Effector CD8-positive, alpha-beta T cell (primary cell): ENCODE measurements at places on chromosomes 11 and 22.

GRCh38 chr11:104199053-104199452 lies 35.1 kb upstream of the PDGFD start:
- no peak for DNase-seq

DNA sequence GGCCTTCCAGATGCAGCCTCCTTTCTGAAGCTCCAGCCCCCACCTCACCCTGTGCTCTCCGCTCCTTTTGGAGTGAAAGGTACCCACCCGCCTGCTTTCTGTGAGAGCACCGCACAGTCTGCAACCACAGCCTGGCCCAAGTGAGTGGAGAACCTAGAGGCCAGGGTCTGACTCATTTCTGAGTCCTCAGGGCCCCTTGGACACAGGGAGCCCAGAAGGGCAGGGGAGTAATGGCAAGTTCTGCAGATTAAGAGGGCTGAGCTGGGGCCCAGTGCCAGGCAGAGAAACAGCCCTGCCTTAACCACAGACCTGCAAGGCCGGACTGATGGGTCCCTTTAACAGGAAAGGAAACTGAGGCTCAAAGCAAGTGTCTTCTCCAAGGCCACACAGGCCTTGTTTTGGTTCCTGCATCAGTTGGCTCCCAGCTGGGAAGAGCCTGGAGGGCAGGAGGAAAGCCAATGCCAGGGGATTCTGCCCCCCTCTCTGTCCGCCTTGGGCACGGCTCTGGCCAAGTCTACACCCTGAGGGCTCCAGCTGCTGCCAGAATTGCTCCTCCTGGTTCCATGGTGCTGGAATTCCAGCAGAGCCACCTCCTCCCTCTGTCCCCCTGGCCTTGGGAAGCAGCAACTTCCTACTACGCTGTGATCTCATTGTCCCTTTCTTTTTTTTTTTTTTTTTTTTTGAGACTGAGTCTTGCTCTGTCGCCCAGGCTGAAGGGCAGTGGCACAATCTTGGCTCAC lies 55.1 kb downstream of the CYTH4 start:
- no peak for DNase-seq

- no peak for DNase-seq
These were observed 84.8 kb downstream of the UVRAG start for GRCh38 chr11:75899806-75900205.

DNA sequence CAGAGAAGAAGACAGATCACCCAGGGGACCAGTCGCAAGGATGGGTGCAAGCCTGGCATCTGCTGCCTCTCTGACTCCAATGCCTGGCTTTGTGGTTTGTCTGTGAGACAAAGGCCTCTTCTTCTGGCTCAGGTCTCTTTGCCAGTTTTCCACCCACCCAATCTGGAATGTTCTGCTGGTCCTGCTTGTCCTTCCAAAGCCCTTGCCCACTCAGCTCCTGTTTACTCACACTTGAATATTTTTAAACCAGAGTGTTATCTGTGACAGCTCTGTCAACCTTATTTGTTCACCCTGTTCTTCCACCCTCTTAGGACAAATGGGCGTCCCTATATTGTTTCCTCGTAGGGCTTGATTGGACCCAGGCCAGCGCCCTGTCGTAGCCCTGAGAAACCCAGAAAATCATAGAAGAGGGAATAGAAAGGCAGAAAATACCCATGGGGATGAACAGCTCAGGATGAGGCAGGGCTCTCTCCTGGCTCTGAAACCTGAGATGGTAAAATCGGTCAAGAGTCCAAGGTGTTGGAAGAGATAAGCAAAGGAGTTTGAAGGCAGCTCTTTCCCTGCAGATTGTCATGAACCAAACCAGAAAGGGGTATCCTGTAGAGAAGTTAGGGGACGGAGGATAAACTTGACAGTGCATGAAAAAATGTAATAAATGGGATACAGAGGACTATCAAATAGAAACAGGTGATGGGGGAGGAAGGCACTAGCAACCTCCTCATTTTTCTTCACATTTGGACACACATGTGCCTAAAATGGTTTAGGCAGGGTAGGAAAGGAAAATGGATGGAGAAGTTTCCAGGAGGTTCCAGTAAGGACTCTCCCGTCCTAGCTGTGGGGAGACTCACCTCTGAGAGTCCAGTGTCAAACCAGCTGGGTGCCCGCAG lies 651 bp downstream of the CRYAB start:
- no peak for DNase-seq

DNA sequence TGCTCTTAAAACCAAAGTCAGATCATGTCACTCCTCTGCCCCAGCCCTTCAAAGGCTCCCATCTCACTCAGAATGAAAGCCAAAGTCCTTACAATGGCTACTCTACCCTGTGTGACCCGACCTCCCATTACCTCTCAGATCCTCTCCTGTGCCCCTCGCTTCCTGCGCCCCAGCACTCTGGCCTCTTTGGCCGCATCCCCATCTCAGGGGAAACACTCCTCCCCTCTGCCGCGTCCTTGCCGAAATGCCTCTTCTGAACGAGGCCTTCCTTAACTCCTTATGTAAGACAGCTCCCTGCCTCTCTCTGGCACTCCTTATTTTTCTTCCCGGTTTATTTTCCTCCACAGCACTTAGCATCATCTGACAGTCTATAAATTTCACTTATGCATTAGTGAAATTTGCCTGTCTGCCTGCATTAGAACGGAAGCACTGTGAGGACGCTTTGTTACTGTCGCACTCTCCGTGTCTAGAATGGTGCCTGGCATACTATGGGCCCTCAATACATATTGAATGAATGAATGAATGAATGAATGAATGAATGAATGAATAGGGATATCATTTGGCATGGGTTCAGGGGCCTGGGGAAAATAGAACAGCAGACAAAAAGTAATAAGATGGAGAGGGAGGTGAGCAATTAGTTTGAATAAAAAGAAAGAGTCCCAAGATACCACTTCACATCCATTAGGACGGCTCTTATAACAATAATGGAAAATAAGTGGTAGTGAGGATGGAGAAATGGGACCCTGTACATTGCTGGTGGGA lies 137.8 kb downstream of the CEP164 start:
- DNase-seq, result no peak

GRCh38 chr22:37219533-37219932 lies 7.3 kb upstream of the SSTR3 start:
- no peak for DNase-seq

DNA sequence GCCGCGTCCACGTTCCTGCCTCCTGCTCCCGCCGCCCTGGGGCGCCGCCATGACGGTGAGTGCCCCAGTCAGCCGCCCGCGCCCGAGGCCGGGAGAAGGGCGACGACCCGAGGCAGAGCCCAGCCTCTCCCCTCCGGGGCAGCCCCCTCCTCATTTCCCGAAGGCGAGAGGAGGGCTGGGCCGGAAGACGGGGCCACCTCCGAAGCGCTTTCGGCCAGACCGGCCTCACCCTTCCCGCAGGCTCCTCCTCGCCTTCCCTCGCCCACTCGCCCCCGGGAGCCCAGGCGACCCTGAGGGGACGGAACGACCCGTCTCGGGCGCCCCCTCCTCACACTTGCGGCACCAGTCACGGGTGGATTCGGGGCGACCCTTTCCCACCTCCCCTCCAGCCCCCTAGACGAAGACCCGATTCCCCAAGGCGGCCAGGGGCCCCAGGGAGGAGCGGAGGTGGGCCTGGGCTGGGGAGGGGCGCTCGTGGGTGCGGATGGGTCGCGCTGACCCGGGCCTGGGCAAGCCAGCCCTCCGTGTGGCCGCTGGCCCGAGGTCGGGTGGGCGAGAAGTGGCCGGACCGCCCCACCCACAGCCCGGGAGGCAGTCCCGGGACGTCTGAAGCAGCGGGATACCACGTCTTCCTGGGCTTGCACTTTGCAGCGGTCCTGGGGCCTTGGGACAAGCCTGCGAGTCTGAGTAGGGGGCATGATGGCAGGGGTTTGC lies 49.7 kb downstream of the TRIOBP start:
- DNase-seq, result no peak

- DNase-seq, result no peak
These were observed 42.3 kb upstream of the DDI1 start for GRCh38 chr11:103994094-103994493.

- DNase-seq, result no peak
These were observed 534.3 kb upstream of the ARHGAP42 start for GRCh38 chr11:100152766-100153165.

- DNase-seq, result no peak
These were observed 30.4 kb downstream of the DUSP8 start for GRCh38 chr11:1541474-1542204.

- DNase-seq, result no peak
These were observed 39.8 kb upstream of the HMGXB4 start for GRCh38 chr22:35217527-35217926.

DNA sequence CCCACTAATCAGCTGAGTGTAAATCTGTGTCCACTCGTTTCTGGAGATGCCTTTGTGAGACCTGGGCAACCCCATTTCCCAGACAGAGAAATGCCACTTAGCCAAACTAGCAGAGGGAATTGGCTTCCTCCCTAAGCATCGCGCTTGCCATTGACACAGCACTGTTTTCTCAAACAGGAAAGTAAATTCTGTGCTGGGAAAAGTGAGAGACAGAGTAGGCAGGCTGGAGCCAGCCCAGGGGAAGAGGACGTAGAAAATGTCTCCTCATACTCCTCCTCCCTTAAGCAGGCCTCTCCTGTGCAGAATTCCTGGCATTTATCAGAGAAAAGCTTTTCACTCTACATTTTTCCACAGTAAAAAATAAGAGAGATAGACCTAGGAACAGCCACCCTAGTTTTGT lies 99.1 kb upstream of the AMOTL1 start:
- no peak for DNase-seq

DNA sequence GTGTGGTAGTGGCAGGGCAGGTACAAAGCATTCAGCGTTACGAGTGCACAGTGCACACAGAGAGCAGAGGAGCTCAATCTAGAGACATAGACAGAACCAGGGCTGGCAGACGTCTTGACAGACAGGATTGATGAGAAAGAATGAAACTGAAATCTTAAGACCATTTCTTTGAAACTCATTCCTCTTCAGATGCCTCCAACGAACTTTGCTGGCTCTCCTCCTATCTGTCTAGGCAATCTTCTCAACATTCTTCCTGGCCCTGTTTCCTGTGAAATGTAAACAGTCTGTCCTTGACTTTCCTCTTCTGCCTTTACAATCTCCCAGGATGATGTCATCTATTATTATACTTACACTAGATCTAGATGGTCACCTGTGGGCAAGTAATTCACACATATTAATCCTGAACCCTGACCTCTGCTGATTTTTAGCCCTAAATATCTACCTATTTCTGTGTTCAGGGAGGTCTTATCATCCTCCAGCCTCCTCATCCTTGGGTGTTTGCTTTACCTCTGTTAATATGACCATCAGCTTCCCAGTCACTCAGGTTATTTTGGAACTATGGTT lies 119.5 kb downstream of the ENTHD1 start:
- no peak for DNase-seq

DNA sequence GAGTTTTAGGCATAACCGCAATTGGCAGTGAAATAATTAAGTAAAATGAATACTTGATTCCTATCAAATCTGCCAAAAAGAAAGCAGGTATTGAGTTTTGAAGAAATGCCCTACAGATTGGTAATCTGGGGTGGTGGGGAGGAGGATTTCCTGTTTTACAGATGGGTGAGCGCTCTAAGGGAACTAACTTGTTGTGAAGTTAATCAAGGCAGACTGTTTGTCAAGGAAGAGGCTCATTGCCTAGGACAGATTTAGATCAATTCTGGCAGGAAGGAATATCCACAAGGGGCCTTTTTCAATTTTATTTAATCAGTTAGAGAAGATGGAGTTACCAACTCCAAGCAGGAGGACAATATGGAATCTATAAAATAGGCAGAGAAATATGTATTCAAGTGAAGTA lies 271.5 kb upstream of the CCDC90B start:
- no peak for DNase-seq

DNA sequence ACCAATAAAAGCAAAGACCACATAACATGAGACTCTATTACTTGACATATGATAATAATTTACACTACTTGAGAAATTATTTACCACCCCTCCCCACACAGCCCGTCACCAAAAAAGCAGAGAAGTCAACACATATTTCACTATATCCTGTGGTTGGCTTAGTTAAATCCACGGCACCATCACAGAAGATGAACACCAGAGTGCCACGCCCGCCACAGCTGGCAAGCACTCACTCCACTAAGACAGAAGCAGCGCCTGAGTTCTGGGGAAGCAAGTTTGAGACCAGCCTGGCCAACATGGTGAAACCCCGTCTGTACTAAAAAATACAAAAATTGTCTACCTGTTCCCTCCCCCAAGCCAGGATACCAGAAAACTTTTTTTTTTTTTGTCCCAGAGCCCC lies 53.1 kb downstream of the PACSIN2 start:
- DNase-seq, result no peak

DNA sequence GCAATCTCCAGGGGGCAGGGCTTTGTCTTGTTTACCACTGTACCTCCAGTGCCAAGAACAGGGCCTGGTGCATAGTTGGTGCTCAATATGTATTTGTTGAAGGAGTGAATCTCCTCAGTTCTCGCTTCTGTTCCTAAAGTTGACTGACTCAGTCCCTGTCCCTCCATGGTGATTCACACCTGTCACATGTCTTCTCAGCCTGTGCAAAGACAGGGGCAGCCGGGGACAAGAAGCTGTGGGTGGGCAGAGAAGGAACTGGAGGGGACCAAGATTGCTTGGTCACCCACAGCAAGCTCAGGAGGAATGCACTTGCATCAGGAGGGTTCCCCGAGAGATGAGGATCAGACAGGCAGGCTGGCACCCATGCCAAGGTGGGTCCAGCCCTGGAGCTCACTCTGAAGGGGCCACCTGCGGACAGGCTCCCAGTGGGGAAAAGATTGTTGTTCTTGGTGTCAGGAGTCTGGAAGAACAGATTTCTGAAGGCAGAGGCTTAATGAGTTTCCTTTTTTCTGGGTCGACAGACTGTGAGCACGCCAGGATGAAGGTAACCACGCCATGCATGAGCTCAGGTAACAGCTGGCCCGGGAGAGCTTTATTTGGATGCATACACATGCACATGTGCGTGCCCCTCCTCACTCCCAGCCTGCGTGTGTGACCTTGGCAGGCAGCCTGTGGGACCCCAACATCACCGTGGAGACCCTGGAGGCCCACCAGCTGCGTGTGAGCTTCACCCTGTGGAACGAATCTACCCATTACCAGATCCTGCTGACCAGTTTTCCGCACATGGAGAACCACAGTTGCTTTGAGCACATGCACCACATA lies 16.9 kb downstream of the IL17RA start:
- no peak for DNase-seq

GRCh38 chr22:40479126-40479800 lies 108.9 kb downstream of the SGSM3 start:
- DNase-seq, result no peak

- no peak for DNase-seq
These were observed 6.3 kb downstream of the INPPL1 start for GRCh38 chr11:72230764-72231365.

GRCh38 chr11:10716122-10716521 lies 22.6 kb upstream of the IRAG1 start:
- no peak for DNase-seq

- DNase-seq, result no peak
These were observed 7.2 kb downstream of the ELFN2 start for GRCh38 chr22:37419969-37420685.

GRCh38 chr22:36730176-36730858 lies 26.8 kb upstream of the CACNG2 start:
- no peak for DNase-seq

- no peak for DNase-seq
These were observed 163.2 kb downstream of the FAT3 start for GRCh38 chr11:92387859-92388258.
